KG1 (cell line): ENCODE measurements at places on chromosomes 7 and 10.

GRCh38 chr10:132559538-132559937 is 22.0 kb downstream of the INPP5A start:
- DNase-seq: no peak

GRCh38 chr10:54496852-54497251 is 304.2 kb downstream of the PCDH15 start:
- DNase-seq: no peak

DNA sequence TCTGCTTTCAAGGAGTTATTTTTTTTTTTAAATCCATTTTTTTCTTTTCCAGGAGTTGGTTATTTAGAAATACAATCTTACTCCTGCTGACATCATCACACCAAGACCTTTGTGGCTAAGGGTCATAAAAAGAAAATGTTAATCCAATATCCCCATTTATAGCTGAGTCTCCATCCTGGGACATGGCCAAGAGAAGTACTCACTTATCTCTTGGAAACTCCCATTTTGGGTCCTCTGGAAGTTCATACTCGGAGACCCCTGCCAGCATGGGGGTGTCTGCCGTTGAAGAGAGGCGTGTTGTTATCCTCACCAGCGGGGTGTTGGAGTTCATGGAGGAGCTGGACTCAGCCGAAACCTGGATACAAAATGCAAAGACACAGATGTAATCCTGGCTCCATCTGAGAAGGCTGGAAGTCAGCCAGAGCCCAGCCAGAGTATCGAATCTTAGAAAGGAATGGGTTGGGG is 94.6 kb downstream of the FGFR2 start:
- DNase-seq: no peak

DNA sequence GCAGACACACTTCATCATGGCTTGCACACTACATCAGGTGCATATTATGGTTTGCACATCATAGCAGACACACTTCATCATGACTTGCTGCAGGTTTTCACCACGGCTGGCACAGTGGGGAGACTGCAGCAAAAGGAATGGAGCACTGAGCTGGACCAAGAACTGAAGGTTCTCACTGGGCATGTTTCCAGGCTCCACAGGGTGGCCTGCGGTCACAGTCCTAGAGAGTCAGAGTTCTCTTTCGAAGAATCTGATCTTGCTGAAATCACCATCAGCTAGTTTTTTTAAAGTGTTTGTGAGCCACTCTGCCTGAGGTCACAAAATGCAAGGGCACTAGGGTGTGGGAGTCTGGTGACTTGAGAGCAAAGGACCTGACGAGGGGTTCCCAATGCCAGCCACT is 140.4 kb upstream of the NPY start:
- no peak for DNase-seq

- DNase-seq: no peak
Observed at GRCh38 chr10:90213346-90213745, 512.0 kb downstream of the KIF20B start.
